Cardiac septum (tissue), 1 donor: ENCODE measurements at places on chromosomes 7 and 10.

DNA sequence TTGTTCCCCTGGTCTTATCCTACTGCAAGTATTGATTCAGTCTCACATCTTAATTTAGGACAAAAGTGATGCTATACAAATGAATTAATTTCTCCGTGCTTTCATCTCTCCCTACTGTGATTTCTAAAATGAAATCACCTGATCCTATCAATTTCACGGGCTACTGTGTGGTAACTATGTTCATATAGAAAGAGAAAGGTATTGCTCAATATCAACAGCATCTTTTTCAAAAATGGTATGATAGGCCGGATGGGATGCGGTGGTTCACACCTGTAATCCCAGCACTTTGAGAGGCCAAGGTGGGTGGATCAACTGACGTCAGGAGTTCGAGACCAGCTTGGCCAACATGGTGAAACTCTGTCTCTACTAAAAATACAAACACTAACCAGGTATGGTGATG lies 71.2 kb downstream of the PIK3CG start:
- DNase-seq: no peak

DNA sequence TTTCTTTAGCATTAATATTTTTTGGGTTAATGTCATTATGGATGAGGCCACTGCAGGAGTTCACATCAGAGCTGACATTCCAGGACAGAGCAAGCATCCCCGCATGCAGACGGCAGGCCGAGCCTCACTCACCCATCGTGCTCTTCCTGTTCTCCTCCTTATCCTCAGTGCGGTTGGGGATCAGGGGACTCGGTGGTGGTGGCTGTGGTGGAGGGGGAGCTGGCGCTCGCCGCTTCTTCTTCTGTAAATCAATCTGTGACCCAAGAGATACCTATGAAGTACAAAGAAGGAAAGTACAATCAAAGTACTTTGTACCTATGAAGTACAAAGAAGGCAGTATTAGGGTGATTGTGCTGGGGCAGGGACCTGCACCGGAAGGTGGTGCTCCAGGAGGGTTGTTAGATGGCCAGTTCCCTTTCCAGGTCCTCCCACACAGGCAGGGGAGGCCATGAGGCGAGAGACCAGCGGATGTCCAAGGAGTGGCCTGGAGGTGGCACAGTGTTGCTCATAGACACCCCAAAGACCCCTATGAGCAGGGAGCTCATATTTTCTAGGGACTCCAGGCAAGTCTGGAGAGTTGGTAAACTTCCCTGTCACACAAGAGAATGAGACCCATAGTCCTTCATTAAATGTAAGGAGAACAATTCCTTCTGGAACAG lies 231.4 kb downstream of the COBL start:
- DNase-seq: no peak

DNA sequence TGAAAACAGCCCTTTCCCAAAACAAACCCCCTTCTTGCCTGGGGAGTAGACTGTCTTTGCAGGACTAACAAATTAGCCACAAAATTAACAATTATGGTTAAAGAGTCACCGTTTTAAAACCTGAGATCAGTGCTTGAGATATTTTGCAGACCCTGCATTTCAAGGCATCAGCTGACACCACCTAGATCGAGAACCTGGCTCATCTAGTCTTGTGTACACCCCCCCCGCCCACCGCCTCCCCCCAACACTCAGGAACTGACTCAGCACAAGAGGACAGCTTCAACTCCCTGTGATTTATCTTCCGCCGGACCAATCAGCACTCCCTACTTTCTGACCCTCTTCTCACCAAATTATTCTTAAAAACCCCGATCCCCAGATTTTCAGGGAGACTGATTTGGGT lies 737.1 kb downstream of the PHTF2 start:
- DNase-seq: no peak

DNA sequence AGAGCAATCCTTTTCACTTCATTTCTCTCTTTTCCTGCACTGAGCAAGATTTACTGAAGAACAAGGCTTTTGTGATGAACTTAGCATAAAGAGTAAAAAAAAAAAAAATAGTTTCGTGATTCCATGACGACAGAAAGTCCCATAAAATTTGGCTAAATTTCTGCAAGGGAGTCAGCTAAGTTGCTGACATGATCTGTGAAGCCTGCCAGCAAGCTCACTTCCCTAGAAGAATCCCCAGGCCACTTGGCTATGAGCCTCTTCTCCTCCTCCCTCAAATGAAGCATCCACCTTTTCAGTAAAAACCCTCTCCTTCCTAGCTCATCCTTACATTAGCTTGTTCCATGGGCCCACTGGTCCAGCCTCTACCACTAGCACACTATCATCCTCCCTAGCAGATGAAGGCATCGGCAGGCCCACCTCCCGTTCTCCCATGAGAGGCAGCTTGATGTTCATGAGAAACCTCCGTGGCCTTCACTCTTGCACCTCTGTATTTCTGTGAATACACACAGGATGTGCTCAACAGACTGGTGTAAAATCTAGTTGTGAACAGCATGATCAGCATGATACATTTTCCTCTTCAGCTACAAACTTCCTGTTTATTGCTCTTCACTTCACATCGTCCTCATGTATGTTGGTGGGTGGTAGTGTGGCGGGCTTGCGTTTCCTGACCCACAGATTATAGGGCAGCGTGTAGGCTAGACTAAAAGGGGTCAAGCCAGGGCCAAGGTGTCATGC lies 30.9 kb downstream of the GIMAP8 start:
- DNase-seq: no peak

GRCh38 chr10:4646547-4646946 lies 179.5 kb upstream of the AKR1E2 start:
- DNase-seq: no peak

- no peak for DNase-seq
Observed at GRCh38 chr10:22712956-22713852, 1.2 kb downstream of the PIP4K2A start.

DNA sequence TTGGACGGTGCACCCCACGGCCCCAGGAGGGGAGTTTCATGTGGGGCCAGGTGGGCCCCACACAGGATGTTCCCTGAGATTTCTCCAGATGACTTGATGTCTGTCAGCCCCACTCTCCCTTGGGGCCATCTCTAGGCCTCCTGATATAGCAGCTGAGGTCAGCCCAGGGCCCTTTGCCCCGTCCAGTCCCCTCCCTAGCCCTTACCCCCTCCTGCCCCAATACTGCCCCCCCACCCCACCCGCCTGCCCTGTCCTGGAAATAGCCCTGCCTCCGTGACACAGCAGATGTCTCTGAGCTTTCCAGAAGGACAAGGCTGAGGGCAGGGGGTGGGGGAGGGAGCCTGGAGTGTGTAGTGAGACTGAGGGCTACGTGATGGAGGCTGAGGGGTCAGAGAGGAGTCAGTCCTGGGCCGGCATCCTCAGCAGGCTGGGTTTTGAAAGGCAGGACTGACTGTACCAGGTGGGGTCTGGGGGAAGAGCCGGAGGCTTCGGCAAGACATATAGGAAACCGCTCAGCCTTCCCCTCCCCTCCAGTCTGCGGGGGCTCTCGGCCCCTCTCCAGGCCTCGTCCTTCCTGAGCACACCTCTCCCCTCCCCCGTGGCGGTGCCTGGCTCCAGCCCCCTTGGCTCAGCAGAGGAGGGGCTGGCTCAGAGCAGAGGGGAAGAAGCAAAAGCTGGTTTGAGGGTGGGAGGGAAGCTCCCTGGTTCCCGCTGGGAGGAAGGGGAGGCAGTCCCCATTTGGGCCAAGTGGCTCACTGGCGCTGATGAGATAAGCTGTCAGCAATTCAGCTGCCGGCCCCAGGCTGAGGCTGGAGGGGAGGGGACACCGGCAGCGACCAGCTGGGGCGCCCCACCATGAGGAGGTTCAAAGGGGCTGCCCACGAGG lies 2.0 kb downstream of the FLNC start:
- no peak for DNase-seq
